Activated CD4-positive, alpha-beta T cell treated with anti-CD3 and anti-CD28 coated beads, Interleukin-2, amount 50 U/mL, for 24 hours (primary cell): ENCODE measurements at places on chromosomes 12 and 14.
A peak's percentile ranks its signal among the peaks of the same experiment; 100 is the strongest.

DNA sequence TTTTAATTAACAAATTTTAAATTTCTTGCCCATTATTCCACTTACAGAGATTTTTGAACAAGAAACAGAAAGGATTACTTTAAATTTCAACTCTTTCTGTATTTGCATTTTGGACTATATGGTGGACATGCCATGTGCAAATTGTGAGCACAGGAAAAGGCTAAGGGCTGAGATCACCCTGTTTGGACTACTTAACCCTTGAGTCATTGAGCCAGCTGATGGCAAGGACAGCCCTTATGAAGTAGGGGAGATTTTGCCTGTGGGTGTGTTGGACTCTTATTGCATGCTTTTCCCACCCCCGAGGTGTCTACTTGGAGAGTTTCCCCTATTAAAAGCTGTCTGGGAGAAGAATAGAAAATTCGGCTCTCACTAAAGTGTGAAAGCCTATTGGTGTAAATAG is 17.2 kb downstream of the DERA start:
- DNase-seq, result no peak

GRCh38 chr14:49920935-49921334 is 28.1 kb downstream of the ARF6 start:
- DNase-seq, result no peak

DNA sequence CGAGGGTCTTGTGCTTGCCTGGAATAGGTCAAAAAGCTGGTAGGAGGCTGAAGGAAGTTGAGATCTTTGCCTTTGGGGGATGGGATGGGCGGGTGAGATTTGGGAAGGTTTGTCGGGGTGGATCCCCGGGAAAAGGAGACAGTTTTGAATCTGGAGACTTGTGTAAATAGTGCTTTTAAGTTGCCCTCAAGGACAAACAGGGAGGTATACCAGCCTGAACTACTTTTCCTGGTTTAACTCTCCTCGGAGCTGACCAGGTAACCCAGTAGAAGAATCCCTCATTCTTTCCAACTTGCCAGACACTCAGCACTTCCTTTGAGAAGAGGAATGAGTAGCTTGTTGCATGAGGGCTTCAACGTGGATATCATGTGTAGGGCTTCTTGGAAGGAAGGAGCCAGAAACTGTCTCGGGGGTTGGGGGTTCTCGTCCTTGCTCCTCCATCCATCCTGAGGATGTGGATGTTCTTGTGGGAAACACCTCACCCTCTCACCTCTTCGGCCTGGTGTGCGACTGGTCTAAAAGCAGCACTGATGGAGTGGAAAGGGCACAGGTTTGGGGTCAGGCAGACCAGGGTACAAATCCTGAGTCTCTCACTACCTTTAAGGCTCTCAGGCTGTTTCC is 1.9 kb downstream of the TEAD4 start:
- DNase-seq, result no peak

DNA sequence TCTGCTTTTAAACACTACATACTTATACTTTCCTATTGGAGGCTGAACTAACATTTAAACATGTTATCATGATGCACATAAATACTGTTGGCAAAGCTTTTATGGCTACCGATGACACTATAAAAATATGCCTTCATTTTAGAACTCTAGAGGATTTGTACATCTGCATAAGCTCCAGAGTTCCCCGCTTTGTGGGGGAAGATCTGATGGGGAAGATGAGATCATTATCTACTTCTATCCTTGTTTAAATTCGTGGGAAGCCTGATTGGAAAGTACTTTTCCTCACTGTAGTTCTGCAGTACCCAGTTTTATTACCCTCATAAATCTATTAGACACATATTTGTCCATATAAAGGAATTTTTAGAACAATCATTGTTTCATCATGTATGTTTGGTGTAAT is 299.6 kb upstream of the ATP2B1 start:
- DNase-seq, result no peak

- DNase-seq, result peak; percentile 11
These were observed 21.9 kb upstream of the PTGR2 start for GRCh38 chr14:73829526-73830431.

GRCh38 chr12:30928356-30929244 is 2.1 kb downstream of the TSPAN11 start:
- no peak for DNase-seq

DNA sequence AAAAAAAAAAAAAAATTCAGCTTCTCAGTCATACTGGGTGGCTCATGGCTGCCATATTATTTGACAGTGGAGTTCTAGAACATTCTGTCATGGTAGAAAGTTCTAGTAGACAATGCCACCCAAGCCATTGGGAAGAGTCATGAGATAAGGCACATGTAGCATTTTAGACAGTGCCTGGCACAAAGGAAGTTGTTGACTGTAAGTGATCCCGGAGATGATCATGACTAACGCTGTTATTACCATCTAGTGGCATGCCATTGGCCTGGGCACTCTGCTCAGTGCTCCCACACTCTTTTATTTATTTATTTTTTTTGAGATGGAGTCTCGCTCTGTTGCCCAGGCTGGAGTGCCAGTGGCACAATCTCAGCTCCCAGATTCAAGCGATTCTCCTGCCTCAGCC is 80.4 kb downstream of the FOXN4 start:
- no peak for DNase-seq

GRCh38 chr14:101619484-101619883 is 58.2 kb downstream of the DIO3 start:
- DNase-seq, result no peak

DNA sequence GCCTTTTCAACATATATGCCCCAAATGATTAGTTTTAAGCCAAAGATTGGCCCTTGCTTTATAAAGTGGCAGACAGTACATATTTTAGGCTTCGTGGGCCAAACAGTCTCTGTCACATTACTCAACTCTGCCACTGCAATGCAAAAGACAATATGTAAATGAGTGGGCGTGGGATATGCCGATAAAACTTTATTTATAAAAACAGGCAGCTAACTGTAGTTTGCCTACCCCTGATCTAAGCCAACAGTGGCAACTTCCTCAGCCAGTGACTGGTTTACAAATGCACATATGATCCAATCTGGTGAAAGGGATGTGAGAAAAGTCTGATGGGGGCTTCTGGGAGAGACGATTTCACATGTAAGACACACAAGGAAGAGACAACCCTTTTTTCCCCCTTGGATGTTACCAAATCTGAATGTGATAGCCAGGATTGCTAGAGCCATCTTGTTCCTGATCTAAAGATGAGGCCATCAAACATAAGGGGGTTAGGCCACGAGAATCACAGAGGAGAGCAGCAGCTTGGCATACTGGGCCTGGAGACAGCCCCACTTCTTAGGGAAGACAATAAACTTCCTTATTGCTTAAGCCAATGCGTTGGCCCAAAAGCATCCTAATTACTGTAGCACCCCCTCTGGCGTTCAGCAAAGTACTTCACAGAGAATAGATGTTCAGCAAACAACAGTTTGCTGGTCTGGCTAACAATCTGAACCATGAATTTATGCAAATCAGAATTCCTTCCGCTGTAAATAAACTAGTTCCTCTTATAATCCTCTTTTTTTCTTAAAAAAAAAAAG is 75.2 kb upstream of the TMCC3 start:
- DNase-seq, result no peak

- no peak for DNase-seq
These were observed 153.0 kb upstream of the DIO2 start for GRCh38 chr14:80364274-80364673.

- DNase-seq, result no peak
These were observed 1.8 kb upstream of the AQP5 start for GRCh38 chr12:49959685-49960473.

- DNase-seq, result no peak
These were observed 4.3 kb downstream of the TM7SF3 start for GRCh38 chr12:27009881-27010301.
